EL (cell line): ENCODE measurements at places on chromosomes 6 and 20.

- DNase-seq: no peak
Measured at GRCh38 chr20:49859011-49859410, 46.4 kb downstream of the SLC9A8 start.

DNA sequence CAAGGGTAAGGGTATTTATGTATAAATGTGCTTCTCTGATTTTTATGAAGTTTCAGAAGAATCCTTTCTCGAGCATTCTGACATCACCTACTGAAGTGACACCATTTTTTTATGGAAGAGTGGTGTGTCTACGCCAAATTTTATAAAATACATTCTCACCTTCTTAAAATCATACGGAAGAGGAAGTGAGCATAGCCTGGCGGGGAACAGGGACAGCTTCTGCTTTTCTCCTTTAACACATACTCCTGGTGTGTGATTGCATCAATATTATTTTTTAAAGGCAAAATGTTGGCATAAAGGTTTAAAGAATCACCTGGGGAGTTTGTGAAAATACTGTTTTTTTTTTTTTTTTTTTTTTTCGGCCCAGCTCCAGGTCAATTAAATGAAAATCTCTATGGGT, 733.6 kb upstream of the MAN1A1 start:
- no peak for DNase-seq

DNA sequence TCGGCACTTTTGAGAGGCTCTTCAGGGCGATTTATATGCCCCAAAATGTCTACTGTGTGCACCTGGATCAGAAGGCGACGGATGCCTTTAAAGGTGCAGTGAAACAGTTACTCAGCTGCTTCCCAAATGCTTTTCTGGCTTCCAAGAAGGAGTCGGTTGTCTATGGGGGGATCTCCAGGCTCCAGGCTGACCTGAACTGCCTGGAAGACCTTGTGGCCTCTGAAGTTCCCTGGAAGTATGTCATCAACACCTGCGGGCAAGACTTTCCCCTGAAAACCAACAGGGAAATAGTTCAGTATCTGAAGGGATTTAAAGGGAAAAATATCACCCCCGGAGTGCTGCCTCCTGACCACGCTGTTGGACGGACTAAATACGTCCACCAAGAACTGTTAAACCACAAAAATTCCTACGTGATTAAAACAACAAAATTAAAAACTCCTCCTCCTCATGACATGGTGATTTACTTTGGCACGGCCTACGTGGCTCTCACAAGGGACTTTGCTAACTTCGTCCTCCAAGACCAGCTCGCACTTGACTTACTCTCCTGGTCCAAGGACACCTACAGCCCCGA, 8.2 kb downstream of the GCNT2 start:
- DNase-seq: peak; percentile 43

DNA sequence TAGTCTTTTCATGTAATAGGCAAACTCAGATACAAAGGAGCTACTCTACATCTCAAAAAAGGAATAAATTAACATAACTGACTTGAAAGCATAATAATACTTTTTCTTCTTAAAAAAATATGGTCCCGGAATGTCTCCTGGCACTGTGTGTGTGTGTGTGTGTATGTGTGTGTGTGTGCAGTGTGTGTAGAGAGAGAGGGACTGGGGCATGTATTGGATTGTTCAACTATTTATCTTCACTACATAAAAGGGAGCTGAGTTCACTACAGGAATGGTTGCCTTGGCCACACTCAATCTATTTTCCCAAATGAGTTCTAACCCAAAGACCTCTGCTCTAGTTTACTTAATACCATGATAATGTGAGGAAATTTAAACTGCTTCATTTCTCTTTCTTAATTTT, 51.1 kb downstream of the B3GAT2 start:
- DNase-seq: no peak

DNA sequence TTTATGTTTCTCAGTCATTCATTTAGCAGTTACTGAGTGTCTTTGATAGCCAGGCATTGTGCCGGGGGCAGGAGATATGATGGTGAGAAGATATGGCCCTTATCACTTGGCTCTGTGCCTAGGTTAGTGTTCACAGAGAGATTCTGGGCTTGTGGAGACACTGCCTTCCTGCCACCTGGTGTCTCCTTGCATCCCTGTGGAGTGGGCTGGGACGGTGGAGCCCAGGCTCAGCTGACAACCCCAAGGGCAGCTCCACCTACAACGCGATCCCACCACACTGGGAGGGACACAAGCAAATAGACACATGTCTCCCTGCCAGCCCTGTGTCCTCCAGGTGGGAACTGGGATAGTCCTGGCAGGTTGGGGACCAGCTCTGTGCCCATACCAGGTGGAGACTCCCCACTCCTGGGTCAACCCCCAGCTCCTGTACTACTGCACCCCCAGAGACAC, 30.3 kb upstream of the VEGFA start:
- no peak for DNase-seq

DNA sequence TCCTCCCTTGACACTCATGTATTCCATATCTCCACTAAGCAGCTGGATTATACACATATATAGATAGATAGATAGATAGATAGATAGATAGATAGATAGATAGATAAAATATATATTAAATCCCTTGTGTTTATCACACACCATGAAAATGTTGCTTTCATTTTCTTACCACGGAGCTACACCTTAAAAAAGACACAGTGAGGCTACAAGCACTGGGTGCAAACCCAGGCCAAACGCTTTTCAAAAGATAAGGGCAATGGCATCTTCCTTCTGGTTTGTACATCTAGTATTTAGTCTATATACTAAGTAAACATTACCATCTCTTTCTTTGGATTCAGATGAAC, 377.1 kb downstream of the ESR1 start:
- no peak for DNase-seq

- DNase-seq: peak; percentile 59
Measured at GRCh38 chr6:28134015-28134414, 7.7 kb upstream of the ZKSCAN8 start.

- no peak for DNase-seq
Measured at GRCh38 chr20:2138396-2138795, 36.8 kb downstream of the STK35 start.

GRCh38 chr6:83708546-83708969, 343 bp downstream of the SNAP91 start:
- peak; percentile 8 for DNase-seq

DNA sequence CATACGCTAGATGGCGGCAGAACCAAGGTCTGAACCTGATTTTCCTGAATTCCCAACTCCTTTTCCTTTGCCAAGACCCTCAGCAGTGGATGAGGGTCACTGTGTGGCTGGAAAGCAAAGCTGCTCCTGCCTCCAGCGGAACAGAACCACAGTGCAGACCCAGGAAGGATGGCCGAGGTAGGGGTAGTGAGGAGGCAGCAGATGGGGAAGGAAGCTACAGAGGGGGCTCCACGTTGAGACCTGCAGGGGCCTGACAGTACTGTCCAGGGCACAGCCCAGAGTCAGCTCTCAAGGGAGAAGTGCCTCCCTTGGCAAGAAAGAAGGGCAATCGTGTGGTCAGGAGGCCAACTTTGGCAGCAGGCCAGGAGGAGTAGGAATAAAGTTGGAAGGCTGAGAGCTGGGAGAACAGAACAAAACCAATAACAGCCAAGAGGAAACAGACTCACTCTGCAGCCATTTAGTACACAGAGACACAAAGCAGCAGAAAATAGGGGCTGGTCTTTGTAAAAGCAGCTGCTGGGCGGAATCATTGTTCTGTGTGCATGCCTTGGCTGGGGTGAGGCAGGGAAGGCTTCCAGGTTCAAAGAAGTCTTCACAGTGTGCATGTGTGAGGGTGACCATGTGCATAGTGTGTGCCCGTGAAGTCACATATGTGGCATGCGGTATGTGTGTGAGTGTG, 3.1 kb downstream of the GABRR2 start:
- DNase-seq: peak; percentile 76

- peak; percentile 95 for DNase-seq
Measured at GRCh38 chr6:168968228-168968627, 285.4 kb downstream of the THBS2 start.
